ENCODE measurements at places on chromosomes 11 and 22.

DNA sequence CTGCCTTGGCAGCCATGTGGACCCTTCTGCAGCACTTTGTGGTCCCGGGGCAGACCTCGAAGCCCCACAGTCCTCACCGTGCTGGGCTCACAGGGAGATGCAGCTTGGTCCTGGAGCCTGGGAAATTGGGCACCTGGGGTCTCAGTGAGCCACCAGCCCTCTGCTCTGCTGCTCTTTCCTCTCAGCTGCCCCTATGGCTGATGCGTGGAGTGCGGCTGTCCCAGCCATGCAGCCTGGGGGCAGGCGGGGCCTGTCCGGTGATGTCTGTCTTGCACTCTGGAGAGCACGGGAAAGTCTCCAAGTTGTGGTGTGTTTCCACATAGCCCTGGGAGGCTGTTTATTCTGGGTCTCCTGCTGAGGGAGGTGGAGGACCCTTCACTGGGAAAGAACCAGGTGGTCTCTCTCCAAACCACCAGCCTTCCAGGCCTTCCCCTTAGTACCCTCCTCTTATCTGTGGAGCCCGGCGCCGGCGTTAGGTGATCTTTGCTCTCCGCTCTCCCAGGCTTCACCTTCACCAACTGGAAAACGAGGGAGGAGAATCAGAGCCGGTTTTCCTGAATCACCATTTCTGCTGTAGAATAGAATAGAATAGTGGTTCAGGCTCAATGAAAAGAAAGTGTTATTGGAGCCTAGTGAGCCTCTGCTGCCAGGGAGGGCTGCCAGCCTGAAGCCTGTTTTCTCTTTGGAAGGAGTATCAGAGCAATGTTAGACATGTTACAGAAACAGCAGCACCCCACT, 41.2 kb upstream of the GRAMD4 start:
- no peaks in the 10 kb centered on the region for H3K36me3 ChIP-seq
- H3K27ac ChIP-seq: peak overlapping the region; percentile 53
- no peaks in the 10 kb centered on the region for H3K27me3 ChIP-seq

GRCh38 chr22:35266277-35266676, 9.0 kb downstream of the HMGXB4 start:
- H3K4me1 ChIP-seq: peaks cover 5% of the 10 kb centered on the region
- H3K36me3 ChIP-seq: peaks cover 60% of the 10 kb centered on the region
- H3K27me3 ChIP-seq: no peaks in the 10 kb centered on the region
- DNase-seq: no peak

GRCh38 chr11:70109006-70109405, 30.9 kb downstream of the ANO1 start:
- H3K36me3 ChIP-seq: no peaks in the 10 kb centered on the region
- H3K4me3 ChIP-seq: no peak overlapping the region
- no peaks in the 10 kb centered on the region for H3K27me3 ChIP-seq
- DNase-seq: no peak
- H3K4me1 ChIP-seq: no peaks in the 10 kb centered on the region
- H3K27ac ChIP-seq: no peak overlapping the region

DNA sequence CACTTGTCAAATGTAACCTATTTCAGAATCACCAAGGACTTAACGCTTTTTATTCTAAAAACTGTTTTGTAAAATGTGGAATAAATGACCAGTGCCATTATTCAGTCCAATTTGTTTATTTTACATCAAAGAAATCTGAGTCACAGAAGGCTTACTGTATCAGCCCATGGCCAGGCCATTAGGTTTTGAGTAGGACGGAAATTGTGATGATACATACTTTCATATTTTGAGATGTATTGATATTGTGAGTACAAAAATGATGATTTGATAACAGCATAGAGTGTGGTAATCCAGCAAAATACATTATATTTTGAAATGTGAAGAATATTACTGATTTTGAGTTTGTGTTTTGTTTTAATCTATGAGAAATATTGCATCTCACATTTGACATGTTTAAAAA, 81.1 kb downstream of the PIWIL3 start:
- no peak overlapping the region for H3K4me3 ChIP-seq
- H3K4me1 ChIP-seq: no peaks in the 10 kb centered on the region
- DNase-seq: no peak
- H3K27ac ChIP-seq: no peak overlapping the region
- H3K27me3 ChIP-seq: no peaks in the 10 kb centered on the region

- no peaks in the 10 kb centered on the region for H3K4me1 ChIP-seq
- no peak overlapping the region for H3K27ac ChIP-seq
- H3K4me3 ChIP-seq: no peak overlapping the region
- DNase-seq: no peak
- H3K36me3 ChIP-seq: no peaks in the 10 kb centered on the region
Measured at GRCh38 chr11:78331711-78332110, 85.9 kb downstream of the GAB2 start.

GRCh38 chr11:63277345-63277943, 34.0 kb upstream of the SLC22A25 start:
- no peaks in the 10 kb centered on the region for H3K4me1 ChIP-seq
- H3K27ac ChIP-seq: no peak overlapping the region
- no peaks in the 10 kb centered on the region for H3K36me3 ChIP-seq
- DNase-seq: no peak

DNA sequence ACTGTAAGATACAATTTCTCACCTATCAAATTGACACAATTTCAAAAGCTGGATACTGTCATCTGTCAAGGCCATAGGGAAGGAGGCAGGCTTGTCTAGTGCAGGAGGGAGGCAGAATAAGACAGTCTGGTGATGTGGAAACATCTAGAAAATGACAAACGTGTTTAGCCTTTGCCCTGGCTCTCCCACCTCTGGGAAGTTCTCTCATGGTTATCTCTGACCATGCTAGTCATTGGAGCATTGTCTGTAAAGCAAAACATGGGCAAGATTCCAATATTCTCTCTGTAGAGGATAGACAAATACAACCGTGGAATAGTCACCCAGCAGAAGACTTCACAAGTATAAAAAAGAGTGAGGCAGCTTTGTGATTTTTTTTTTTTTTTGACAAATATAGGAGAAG, 9.1 kb upstream of the SERHL2 start:
- no peak for DNase-seq
- no peaks in the 10 kb centered on the region for H3K4me1 ChIP-seq
- no peaks in the 10 kb centered on the region for H3K36me3 ChIP-seq
- H3K4me3 ChIP-seq: no peak overlapping the region
- no peak overlapping the region for H3K27ac ChIP-seq

- peaks cover 14% of the 10 kb centered on the region for H3K4me1 ChIP-seq
- peaks cover 31% of the 10 kb centered on the region for H3K27me3 ChIP-seq
- DNase-seq: peak; percentile 79
- no peaks in the 10 kb centered on the region for H3K36me3 ChIP-seq
- H3K27ac ChIP-seq: no peak overlapping the region
Measured at GRCh38 chr11:15074206-15075161, 1.1 kb downstream of the CALCB start.

GRCh38 chr11:64089493-64089892, 53.8 kb downstream of the FLRT1 start:
- peaks cover 8% of the 10 kb centered on the region for H3K4me1 ChIP-seq
- peak overlapping the region; percentile 44 for H3K27ac ChIP-seq
- no peak overlapping the region for H3K4me3 ChIP-seq
- no peaks in the 10 kb centered on the region for H3K27me3 ChIP-seq

GRCh38 chr11:102046841-102047240, 396 bp upstream of the CFAP300 start:
- no peaks in the 10 kb centered on the region for H3K27me3 ChIP-seq
- H3K27ac ChIP-seq: peak overlapping the region; percentile 77
- no peaks in the 10 kb centered on the region for H3K36me3 ChIP-seq
- H3K4me1 ChIP-seq: peaks cover 9% of the 10 kb centered on the region
- H3K4me3 ChIP-seq: peak overlapping the region; percentile 51

DNA sequence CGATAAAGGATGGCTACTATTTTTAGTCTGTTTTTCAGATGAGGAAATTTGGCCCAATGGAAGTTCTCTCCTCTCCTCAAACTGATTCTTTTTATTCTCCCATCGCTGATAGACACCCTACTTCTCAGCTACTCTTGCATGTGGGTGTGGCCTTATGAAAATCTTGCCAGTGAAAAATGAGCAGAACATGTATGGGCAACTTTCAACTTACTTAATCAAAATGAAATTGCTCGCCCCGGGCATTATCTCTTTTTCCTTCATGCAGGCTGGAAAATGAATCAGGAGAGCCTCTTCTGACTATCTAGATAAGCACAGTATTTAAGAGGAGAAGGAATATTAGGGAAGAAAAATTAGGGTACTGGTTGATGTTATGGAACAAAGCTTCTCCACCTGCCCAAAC, 2354.7 kb upstream of the RAG2 start:
- no peak overlapping the region for H3K4me3 ChIP-seq
- no peaks in the 10 kb centered on the region for H3K4me1 ChIP-seq
- no peak overlapping the region for H3K27ac ChIP-seq
- H3K36me3 ChIP-seq: no peaks in the 10 kb centered on the region
- no peak for DNase-seq

DNA sequence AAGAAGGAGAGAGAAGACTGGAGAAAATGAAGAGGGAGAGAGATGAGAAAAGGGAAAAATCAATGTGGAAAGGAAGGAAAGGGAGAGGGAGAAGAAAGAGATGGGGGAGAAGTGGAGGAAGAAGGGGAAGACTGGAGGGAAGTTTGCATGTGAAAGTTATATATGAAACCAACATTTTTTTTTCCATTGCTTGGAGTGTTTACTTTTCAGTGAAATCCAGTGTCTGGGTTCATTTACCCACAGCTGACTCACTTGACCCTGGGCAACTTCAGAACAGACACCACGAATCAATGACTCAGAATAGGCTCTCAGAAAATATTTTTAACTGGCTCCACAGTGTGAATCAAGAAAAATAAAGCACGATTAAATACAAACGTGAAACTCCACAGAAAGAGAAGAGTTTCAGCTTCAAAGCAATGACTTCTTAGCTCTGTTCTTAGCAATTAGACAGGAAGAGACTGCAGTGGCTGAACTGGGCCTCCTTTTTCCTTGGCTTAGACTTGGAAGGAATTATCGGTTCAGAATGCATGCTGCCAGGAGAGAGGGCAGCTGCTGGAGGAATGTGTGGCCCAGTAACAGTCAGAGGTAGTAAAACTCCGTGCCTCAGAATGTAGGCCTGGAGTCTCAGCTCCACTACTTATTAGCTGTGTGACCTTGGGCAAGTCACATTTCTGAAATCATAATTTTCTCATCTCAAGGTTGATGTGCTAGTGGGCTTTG, 237.5 kb downstream of the MIAT start:
- H3K27ac ChIP-seq: peak overlapping the region; percentile 82
- H3K4me3 ChIP-seq: no peak overlapping the region
- H3K27me3 ChIP-seq: no peaks in the 10 kb centered on the region

DNA sequence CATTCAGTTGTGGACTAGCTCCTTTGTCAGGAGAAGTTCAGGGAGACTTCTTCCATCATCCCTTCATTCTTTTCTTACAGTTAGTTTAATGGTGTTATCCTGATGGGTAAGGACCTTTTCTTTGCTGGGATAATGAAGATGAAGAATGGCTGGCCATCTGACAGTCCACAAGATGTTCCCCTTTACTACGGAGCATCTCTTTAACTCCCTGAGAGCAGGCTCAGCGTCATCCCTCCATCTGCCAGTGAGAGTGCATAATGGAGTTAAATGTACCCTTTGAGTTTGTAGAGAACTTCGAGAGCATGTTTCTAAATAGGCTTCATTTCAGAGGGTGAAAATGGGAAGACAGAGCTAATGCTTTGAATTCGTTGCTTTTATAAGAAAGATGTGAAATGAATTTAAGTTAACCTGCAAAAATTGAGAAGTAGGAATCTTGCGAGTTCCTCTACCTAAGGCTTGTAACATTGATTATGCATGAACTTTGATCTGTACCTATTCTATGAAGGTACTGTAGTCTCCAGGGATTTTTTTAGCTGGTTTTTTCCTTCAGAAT, 1.7 kb downstream of the EP300 start:
- H3K27ac ChIP-seq: no peak overlapping the region
- peak overlapping the region; percentile 95 for H3K4me3 ChIP-seq
- H3K4me1 ChIP-seq: peaks cover 11% of the 10 kb centered on the region
- H3K27me3 ChIP-seq: no peaks in the 10 kb centered on the region
- DNase-seq: no peak
- no peaks in the 10 kb centered on the region for H3K36me3 ChIP-seq

GRCh38 chr11:112321501-112322172, 61.0 kb upstream of the PLET1 start:
- peaks cover 19% of the 10 kb centered on the region for H3K4me1 ChIP-seq
- no peaks in the 10 kb centered on the region for H3K27me3 ChIP-seq
- no peak overlapping the region for H3K4me3 ChIP-seq

GRCh38 chr11:67364783-67365722, 8.3 kb downstream of the CLCF1 start:
- no peaks in the 10 kb centered on the region for H3K36me3 ChIP-seq
- no peaks in the 10 kb centered on the region for H3K27me3 ChIP-seq
- no peak overlapping the region for H3K4me3 ChIP-seq
- H3K27ac ChIP-seq: no peak overlapping the region
- DNase-seq: no peak

GRCh38 chr11:76506833-76507232, 62.0 kb downstream of the EMSY start:
- no peak for DNase-seq
- no peak overlapping the region for H3K27ac ChIP-seq
- H3K27me3 ChIP-seq: no peaks in the 10 kb centered on the region
- H3K36me3 ChIP-seq: no peaks in the 10 kb centered on the region

DNA sequence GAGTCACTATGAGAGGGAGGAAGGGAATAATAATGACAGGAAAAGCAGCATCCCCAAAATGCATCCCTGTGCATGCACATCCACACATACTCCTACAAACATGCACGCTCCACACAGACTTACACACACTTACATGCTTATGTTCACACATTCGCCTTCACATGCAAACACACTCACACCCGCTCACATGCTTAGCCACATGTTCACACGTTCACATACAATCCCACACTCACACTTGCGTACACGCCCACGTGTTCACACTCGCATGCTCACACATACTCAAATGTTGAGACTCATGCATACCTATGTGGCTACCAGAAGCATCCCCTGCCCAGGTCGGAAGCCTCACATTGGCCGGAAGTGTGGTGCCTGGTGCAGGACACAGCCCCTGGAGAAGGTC, 372.1 kb downstream of the MN1 start:
- no peak overlapping the region for H3K27ac ChIP-seq
- H3K36me3 ChIP-seq: no peaks in the 10 kb centered on the region
- H3K4me1 ChIP-seq: no peaks in the 10 kb centered on the region
- no peak overlapping the region for H3K4me3 ChIP-seq

- peak overlapping the region; percentile 42 for H3K27ac ChIP-seq
- no peak overlapping the region for H3K4me3 ChIP-seq
- no peak for DNase-seq
- H3K4me1 ChIP-seq: peaks cover 13% of the 10 kb centered on the region
Measured at GRCh38 chr22:37731804-37732471, 35.1 kb downstream of the TRIOBP start.

- no peaks in the 10 kb centered on the region for H3K4me1 ChIP-seq
- DNase-seq: no peak
- H3K27ac ChIP-seq: no peak overlapping the region
- H3K4me3 ChIP-seq: no peak overlapping the region
- H3K36me3 ChIP-seq: no peaks in the 10 kb centered on the region
- H3K27me3 ChIP-seq: no peaks in the 10 kb centered on the region
Measured at GRCh38 chr11:134921938-134922337, 509.9 kb upstream of the B3GAT1 start.

GRCh38 chr22:21965762-21966288, 13.2 kb upstream of the PPM1F start:
- peaks cover 9% of the 10 kb centered on the region for H3K4me1 ChIP-seq
- H3K27ac ChIP-seq: no peak overlapping the region
- H3K27me3 ChIP-seq: no peaks in the 10 kb centered on the region
- no peak overlapping the region for H3K4me3 ChIP-seq
- peaks cover 84% of the 10 kb centered on the region for H3K36me3 ChIP-seq
